Vein endothelial cell (primary cell): ENCODE measurements at places on chromosomes 6 and 20. TPM values are rescaled to one million over a fixed set of nuclear protein-coding genes. Genes with fewer than 3 reads are reported as not detected.

The IMPG1 gene
- total RNA-seq, result 0.29 TPM in 1 of 2 replicates, not detected in the other

The HLA-G gene
- not detected in 2 replicates for total RNA-seq

The PLAGL2 gene
- 6.9 and 7.5 TPM in 2 replicates for total RNA-seq

The MOG gene
- not detected in 2 replicates for total RNA-seq

The KHDC1 gene
- total RNA-seq, result 0.33 and 0.86 TPM in 2 replicates

The DYNLT2 gene
- 0.98 and 1.1 TPM in 2 replicates for total RNA-seq

The SLC26A8 gene
- total RNA-seq, result 0.38 TPM in 1 of 2 replicates, not detected in the other

The RIMS4 gene
- not detected in 2 replicates for total RNA-seq

The FNDC11 gene
- 1.3 and 1.8 TPM in 2 replicates for total RNA-seq

The ASIP gene
- not detected in 2 replicates for total RNA-seq

The FAM83B gene
- not detected in 2 replicates for total RNA-seq

The SLC52A3 gene
- total RNA-seq, result under 0.01 and 0.10 TPM in 2 replicates

The MEI4 gene
- under 0.01 TPM in 2 replicates for total RNA-seq

The BTN1A1 gene
- total RNA-seq, result not detected in 2 replicates

The SERINC1 gene
- 143 and 153 TPM in 2 replicates for total RNA-seq

The LPA gene
- total RNA-seq, result not detected in 2 replicates

The PNPLA1 gene
- not detected in 2 replicates for total RNA-seq

The ADNP gene
- 35.3 and 35.6 TPM in 2 replicates for total RNA-seq

The NRN1 gene
- total RNA-seq, result 47.7 and 64.3 TPM in 2 replicates
